ENCODE measurements at places on chromosomes 7 and 10.

- DNase-seq = no peak
Measured at GRCh38 chr7:27427416-27427815, 184.8 kb downstream of the EVX1 start.

DNA sequence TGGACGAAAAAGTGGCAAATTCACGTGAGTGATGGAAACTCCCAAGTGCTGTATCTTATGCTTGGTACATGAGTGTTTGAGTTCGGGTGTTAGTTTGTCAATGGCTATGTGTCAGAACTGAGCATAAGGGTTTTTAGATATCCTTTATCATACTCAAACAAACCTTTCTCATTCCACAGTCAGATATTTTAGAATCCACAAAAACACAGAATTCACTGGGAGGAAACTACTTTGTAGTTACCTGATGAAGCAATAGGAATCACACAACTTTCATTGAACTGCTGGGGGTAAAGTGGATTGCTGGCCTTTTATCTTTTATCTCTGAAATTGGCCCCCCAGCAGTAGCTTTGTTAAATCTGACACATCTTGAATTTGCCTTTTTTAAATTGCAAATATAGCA, 64.0 kb downstream of the DKK1 start:
- no peak for DNase-seq

DNA sequence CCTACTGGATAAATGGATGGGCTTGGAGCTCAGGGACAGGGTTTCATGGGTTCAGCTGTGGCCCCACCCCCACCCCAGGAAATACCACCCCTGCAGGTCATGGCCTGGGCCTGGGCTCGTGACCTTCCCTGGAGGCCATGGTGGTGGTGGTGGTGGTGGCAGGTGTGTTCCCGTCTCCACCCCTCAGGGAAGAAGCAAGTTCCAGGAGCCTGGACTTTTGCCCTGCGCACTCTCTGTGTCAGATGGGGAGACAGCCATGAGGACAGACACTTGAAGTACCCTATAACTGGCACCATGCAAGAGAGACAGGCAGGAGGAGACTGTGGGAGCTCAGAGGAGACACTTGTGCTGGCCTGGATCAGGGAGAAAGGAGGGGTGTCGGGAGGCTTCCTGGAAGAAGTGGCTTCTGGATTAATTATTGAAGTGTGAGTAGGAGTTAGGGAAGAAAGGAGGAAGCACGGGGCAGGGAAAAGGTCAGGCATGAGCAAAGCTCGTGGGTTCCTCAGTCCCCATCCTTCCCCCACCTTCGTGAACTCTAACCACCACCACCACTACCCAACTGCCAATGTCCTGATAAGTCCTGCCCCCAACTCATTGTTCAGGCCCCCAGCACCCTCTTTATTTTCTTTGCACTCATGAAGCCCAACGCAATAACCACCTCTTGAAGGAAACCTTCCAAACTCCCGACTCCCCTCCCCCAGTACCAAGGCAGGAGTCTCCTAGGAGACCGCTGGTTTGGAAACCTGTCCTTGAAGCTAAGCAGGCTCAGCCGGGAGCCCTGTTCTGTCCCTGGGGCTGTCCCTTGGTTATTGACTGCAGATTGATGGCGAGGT, 8.9 kb downstream of the SH2B2 start:
- no peak for DNase-seq

DNA sequence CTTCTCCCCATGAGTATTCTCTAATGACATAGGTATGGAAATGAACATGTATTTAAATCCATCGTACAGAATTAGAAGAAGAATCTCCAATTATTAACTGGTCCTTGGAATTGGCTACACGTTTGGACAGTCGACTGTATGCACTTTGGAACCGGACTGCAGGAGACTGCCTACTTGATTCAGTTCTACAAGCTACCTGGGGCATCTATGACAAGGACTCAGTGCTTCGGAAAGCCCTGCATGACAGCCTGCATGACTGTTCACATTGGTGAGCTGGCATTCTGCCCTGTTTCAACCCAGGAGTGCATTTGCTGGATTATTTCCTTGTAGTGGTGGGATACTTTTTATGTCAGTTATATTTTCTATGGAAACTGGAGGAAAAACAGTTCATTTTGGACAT, 32.2 kb downstream of the ZRANB1 start:
- no peak for DNase-seq

- DNase-seq = no peak
Measured at GRCh38 chr7:21778953-21779352, 166.7 kb downstream of the CDCA7L start.

DNA sequence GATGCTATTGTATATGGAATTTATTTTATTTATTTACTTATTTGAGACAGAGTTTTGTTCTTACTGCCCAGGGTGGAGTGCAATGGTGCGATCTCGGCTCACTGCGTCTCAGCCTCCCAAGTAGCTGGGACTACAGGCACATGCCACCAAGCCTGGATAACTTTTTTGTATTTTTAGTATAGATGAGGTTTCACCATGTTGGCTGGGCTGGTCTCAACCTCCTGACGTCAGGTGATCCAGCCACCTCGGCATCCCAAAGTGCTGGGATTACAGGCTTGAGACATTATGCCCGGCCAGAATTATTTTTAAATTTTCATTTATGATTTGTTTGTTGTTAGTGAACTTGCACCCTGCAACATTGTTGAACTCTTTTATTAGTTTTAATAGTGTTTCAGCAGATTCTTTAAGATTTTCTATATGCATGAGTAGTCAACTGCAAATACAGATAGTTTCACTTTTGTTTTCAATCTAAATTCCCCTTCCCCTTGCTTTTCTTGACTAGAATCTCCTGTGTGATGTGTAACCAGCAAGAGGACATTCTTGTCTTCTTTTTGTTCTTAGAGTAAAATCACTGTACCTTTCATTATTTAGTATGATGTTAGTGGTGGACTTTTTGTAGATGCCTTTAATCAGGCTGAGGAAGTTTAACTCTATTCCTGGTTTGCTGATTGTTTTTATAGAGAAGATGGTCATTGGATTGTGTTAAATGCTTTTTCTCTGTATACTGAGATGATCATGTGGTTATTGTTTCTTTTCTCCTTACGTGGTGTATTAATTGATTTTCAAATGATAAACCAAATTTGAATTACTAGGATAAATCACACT, 27.8 kb downstream of the ZNF33A start:
- DNase-seq = no peak

- no peak for DNase-seq
Measured at GRCh38 chr10:44723619-44724325, 187.4 kb upstream of the TMEM72 start.

DNA sequence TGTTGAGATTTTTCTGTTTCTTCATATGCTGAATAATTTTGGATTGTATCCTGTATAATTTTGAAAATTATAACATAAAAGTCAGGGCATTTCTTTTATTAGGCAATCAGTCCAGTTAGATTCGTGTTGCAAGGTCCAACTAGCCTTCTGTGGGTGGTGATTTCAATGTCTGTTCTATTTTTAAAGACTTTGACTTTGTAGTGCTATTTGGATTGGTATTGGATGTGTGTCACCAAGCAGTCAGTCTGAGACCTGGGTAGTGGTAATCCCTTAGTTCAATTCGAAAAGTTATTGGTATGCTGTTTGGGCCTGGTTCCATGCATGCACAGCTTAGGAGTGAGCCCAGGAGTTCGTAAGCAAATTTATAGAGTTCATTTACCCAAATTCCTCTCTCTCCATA, 82.2 kb downstream of the EPDR1 start:
- DNase-seq = no peak

GRCh38 chr7:16836481-16836880, 31.7 kb upstream of the AGR2 start:
- DNase-seq = no peak

GRCh38 chr7:22202141-22202540, 154.8 kb downstream of the RAPGEF5 start:
- DNase-seq = no peak

- no peak for DNase-seq
Measured at GRCh38 chr7:78080241-78080640, 281.7 kb downstream of the PHTF2 start.

- DNase-seq = no peak
Measured at GRCh38 chr7:68505721-68506120, 1092.6 kb upstream of the AUTS2 start.

DNA sequence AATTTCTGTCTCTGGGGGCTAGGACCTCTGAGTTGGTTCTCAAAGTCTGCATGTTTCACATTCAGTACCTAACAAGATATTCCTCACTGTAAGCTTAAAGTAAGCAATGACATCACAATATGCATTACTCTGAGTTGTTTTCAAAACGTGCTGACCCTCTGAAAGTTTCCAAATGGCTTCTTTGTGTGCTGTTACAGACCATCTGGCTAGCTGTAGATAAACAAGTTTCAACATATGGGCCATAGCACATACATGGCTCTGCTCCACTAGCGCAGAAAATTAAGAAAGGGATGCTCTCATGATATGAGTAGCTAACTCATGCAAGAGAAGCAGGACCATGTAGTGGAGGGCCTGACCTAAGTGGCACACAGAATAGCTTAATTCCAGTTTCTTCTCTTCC, 119.0 kb downstream of the HTR7 start:
- DNase-seq = peak; percentile 88

DNA sequence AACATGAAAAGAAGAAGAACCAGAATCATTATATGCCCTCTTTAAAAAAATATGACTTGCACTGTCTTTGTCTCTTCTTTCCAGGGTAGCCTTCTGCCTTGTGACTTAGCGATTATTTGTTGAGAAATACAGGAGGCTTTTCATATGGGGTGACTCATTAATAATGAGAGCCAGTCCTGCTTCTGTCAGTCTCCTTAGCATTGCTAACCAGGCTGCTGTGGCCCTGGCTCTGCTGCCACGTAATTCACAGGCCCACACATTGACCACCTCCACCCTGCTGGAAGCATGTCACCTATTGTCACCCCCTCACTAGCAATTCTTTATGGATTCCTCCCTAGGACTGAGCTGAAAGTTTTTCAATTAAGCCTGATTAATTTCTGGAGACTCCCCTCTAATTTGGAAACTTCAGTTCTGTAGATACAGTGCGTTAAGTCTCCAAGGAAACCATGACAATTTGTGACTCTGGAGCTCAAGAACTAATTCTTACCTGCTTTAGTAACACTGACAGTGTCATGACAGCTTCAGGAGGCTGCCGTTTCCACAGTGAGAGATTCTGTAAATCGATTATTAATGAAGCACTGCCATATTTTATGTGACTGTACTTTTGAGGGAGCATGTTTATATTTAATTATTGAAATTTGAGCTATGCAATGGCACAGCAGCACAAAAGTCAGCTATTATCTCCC, 267.9 kb upstream of the SP8 start:
- no peak for DNase-seq

- DNase-seq = no peak
Measured at GRCh38 chr7:77550586-77550985, 13.5 kb downstream of the PTPN12 start.

GRCh38 chr10:32321016-32321631, 25.8 kb downstream of the EPC1 start:
- no peak for DNase-seq

- DNase-seq = no peak
Measured at GRCh38 chr10:117222976-117223692, 17.8 kb upstream of the SLC18A2 start.

GRCh38 chr7:108736221-108736891, 166.7 kb downstream of the DNAJB9 start:
- no peak for DNase-seq

GRCh38 chr7:112156412-112156811, 49.8 kb downstream of the DOCK4 start:
- DNase-seq = no peak

GRCh38 chr7:22332461-22332870, 24.5 kb downstream of the RAPGEF5 start:
- no peak for DNase-seq

GRCh38 chr7:116633131-116633988, 38.6 kb upstream of the MET start:
- DNase-seq = no peak

- DNase-seq = no peak
Measured at GRCh38 chr7:142308326-142308725, 50.5 kb upstream of the PRSS58 start.

DNA sequence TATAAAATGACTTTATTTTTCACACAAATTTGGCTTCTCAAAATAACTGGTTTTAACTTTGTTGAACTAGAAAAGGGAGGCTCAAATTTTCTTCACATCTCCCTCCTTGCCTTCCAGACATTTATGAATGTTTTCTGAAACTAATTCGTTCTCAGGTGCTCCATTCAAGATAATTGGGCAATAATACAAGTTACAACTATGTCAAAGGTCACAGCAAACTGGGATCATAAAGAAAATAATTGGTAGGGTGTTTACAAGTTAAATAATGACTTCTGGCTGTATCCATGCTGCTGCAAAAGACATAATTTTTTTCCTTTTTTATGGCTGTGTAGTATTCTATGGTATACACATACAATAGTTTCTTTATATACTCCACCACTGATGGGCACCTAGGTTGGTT, 75.3 kb downstream of the MINPP1 start:
- no peak for DNase-seq

DNA sequence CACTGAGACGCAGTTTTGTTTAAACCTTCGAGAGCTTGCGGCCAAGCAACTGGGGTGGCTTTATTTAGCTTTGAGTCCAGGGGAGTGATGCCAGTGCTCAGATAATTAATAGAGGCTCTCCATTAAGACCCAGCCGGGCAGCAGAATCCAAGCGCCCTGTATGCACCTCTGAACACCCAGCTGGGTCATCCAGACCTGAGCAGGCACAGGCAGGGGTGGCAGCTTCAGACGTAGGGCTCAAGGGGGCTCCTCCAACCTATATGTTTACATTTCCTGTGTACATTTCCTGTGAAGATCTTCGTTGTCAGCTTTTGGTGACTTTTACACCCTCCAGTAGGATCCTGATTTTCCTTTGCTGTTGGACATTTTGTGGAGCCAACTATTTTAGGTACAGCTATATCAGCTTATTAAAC, 719.5 kb downstream of the LRMDA start:
- no peak for DNase-seq

DNA sequence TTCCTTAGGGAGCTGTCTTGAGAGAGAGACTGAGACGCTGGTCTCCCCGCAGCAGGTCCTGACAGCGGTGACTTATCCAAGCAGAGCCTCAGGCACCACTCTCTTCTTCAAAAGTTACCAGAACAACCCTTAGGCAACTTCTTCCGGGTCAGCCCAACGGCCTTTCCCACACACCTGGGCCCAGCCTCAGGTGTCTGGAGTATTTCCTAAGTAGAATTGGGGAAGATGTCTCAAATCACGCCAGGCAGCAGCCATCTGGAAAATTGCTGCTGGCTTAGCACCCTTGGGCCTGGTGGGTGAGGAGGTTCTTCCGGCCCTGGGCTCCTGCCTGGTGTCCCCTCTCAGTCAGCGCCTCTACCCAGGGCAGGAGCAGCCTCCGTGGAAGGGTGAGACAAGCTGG, 80.4 kb upstream of the ANLN start:
- DNase-seq = no peak

Data from NCI-H446 treated with DMSO at 0.1 percent for 48 hours (cell line).